ENCODE measurements at places on chromosomes 6 and 20. TPM values are rescaled to one million over a fixed set of nuclear protein-coding genes. Genes with fewer than 3 reads are reported as not detected.

The UBR2 gene
- total RNA-seq, result 37.1 TPM

The FOXP4 gene
- total RNA-seq, result 0.82 TPM

The RNF182 gene
- total RNA-seq, result 35.1 TPM

The FILIP1 gene
- 2.9 TPM for total RNA-seq

The ETV7 gene
- total RNA-seq, result not detected

The THBD gene
- total RNA-seq, result 1.2 TPM

The DLK2 gene
- 8.6 TPM for total RNA-seq

The ZBTB22 gene
- 27.3 TPM for total RNA-seq

The SSTR4 gene
- 0.41 TPM for total RNA-seq

The MUC21 gene
- total RNA-seq, result not detected

The SIGLEC1 gene
- total RNA-seq, result under 0.01 TPM

The CLPSL2 gene
- total RNA-seq, result not detected

The HSPA12B gene
- 2.4 TPM for total RNA-seq

The SF3B5 gene
- total RNA-seq, result 43.6 TPM

The RIPPLY2 gene
- total RNA-seq, result 21.6 TPM

GRCh38 chr6:133033263-133033662, 207.9 kb upstream of the EYA4 start:
- DNase-seq, result no peak

DNA sequence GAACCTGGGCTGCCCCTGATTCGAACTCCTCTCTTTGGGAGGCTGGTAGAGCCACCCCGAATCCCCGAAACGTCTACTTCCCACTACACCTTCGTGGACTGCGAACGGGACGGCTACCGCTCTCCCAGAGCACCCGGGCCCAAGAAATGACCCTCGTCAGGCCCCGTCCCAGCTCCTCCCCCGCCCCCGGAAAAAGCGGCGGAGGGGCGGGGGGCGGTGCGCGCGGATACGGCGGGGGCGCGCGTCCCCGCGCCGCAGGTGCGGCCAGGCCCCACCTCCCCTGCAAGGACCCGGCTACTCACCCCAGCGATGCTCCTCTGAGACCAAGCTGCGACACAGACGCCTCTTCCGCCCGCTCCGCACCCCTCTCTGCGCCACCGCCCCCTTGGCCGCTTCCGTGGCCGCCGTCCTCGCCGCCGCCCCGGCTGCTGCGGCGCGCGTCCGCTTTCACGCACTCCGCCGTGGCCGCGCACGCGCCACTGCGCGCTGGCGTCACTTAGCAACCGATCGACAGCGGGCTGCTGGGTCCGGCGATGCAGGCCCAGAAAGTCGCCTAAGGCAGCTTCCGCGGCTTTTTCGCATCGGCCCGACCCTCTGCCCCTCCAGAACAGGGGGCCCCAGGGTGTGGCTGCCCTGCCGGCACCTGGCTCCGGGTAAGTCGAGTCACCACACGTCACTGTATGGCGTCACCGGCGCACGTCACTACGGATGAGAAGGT, at the start of gene BTBD9:
Gene BTBD9, minus strand, starts transcription at position 432 of the 718 bp plus-strand sequence.
- peak; percentile 79 for DNase-seq

- DNase-seq, result no peak
Observed at GRCh38 chr20:3071610-3072529, at the start of gene OXT. Gene OXT, plus strand, starts transcription at chr20:3071620. Its CDS starts 36 bp downstream, at chr20:3071656.

DNA sequence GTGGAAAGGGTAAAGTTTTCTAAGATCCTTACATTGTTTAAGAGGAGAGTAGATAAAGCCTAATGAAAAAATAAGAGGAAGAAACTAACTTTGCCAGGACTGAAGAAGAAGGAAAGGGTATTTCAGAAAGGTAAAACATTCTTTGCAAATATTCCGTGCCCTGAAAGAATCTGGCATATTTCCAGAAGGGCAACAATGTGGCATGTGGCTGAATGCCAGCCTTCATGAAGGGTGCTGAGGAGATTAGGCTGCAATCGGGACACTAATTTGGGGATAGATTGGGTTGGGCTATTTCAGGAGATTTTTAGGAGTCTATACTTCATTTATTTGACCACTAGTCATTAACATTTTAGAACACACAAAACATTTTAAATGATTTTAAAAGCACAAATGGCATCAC, 16.2 kb upstream of the UFL1 start:
- DNase-seq, result no peak

- no peak for DNase-seq
Observed at GRCh38 chr6:3205913-3206312, 21.5 kb downstream of the TUBB2B start.

GRCh38 chr6:31952140-31952805, 6.4 kb downstream of the CFB start:
- DNase-seq, result peak; percentile 67

GRCh38 chr20:8078528-8078914, 53.5 kb upstream of the PLCB1 start:
- no peak for DNase-seq

- no peak for DNase-seq
Observed at GRCh38 chr6:121731381-121731780, 295.9 kb downstream of the GJA1 start.

DNA sequence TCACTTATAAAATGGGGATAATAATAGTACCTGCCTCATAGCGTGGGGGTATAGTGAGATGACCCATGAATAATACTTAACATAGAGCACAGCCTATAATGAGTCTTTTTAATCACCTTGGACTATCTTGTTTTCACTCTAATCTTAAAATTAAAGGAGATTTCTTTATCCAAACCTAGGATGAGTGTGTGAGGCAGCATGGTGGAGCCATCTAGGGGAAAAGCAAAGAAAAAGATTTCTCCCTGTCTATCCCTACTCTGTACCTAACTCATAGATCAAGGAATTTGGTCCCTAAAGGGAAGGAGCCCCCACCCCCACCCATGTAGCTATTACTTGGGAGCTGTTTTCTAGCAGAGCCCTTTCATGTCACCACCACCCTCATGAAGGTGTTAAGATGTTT, 45.2 kb upstream of the PAK5 start:
- no peak for DNase-seq

- DNase-seq, result no peak
Observed at GRCh38 chr6:159726255-159726917, 920 bp upstream of the WTAP start.

DNA sequence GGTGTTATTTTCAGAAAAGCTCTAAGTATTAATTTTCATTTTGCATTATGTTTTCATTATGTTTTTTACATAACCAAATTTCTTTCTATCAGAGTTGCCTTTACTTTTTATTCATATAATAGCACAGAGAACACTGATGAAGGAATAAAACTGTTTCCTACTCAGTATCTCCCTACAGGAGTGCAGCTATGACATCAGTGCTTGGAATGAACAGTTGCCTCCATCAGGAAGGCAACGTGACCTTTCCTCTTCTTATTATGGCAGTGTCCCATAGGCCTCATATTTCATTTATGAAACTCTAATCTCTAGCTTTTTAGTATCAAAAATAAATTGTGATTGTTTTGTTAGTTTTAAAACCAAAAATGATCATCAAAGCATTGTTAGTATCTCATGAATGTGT, 712.8 kb downstream of the CD109 start:
- DNase-seq, result no peak

GRCh38 chr6:151649835-151650234, 156.0 kb downstream of the CCDC170 start:
- DNase-seq, result no peak

- no peak for DNase-seq
Observed at GRCh38 chr6:159720708-159721107, 6.6 kb upstream of the WTAP start.

- DNase-seq, result no peak
Observed at GRCh38 chr6:41997456-41997855, 52.9 kb upstream of the TAF8 start.

- DNase-seq, result no peak
Observed at GRCh38 chr6:165769884-165770283, 106.8 kb upstream of the PDE10A start.

GRCh38 chr6:142702501-142703460, 242.2 kb downstream of the HIVEP2 start:
- DNase-seq, result no peak

GRCh38 chr6:170247178-170247701, 43.6 kb downstream of the DLL1 start:
- no peak for DNase-seq

DNA sequence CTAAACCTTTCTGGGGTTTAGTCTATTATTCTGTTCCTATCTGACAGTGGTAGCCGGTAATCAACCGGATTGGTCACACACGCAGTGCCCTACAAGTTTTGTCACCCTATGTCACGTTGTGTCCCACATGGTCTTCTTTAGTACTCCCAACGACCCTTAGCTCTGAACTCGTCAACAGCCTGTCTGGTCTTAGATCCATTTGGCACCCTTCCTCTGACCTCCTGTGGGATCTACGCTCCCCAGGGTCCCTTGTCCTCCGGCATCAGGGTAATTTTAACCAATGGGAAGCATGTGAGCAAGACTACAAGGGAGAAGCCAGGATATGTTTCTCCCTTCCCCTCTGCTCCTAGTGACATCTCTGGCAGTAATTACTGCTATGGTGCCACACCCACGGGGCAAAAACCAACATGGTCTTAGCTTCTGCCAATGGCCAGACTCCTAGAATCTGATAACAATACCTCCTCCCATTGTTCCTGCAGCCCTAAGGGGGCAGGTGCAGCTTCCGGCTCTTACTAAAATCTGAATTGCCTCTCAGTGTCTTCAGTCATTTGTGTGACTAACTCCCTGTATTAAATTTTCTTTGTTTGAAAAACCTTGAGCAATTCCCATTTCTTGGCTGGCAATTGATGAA, 56.6 kb downstream of the MAFB start:
- no peak for DNase-seq

- no peak for DNase-seq
Observed at GRCh38 chr20:8292793-8293192, 160.7 kb downstream of the PLCB1 start.

DNA sequence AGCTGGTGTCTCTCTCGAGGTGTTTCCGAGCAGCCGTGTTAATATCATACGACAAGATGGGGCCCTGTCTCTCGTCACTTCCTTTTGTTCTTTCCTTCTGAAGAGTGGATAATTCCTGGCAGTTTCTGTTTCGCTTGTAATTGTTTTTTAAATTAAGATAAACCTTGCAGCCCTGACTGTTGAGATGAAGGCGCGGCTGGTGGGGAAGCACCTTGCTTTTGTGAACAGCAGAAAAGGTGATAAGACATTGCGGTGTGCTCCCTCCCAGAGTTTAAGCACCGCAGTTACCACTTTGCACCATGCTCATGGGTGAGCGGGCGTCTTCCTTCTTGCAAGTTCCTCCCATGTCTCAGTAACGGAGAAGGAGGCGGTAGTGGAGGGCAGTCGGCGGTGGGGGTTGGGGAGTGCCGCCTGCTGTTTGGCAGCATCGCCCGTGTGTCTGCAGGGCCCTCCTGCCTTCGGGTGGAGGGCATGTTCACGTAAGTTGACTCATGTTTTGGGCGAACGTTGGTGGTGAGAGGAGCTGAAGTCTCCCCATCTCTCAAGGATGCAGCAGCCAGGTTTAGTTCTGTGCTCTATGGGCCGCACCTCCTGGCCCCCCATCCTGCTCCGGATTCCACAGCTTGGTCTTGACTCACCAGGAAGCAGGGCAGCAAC, 345.9 kb downstream of the TAF4 start:
- no peak for DNase-seq

GRCh38 chr6:163635731-163636364, 221.3 kb downstream of the QKI start:
- DNase-seq, result no peak

- no peak for DNase-seq
Observed at GRCh38 chr6:30640481-30640880, 6.5 kb upstream of the C6orf136 start.

GRCh38 chr6:145060714-145061113, 674.6 kb downstream of the EPM2A start:
- DNase-seq, result no peak

- no peak for DNase-seq
Observed at GRCh38 chr6:100427452-100427851, 37.3 kb downstream of the SIM1 start.

DNA sequence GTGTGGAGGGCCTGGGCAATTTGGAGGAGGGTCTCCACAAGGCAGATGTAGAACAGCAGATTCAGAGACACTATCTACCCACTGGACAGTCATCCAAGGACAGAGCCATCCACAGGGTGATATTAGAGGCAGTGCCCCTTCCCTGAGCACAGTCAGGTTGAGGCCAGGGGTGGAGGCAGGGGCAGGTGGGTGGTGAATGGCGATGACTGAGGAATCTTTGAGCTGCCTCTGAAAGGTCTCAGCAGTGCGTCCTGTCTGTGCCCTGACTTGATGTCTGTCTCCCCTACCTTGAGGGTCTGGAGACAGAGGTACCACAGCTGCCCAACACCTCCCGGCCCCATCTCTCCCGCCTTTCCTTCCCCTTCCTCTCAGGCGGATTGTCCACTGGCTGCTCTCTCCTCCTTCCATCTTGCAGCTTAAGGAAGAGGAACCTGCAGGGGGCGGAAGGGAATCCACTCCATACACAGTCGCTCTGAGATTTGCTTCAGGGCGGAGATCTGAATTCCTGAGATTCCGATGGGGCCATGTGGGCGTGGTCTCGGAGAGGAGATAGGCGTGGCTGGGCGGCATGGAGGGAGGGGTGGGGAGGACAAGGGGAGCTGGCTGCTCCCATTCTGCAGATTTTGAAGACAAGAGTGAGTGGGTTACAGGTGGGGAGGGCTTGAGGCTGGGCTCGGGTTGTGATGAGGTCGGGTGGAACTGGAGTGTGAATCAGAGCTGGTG, 1.7 kb downstream of the MUCL3 start:
- no peak for DNase-seq

DNA sequence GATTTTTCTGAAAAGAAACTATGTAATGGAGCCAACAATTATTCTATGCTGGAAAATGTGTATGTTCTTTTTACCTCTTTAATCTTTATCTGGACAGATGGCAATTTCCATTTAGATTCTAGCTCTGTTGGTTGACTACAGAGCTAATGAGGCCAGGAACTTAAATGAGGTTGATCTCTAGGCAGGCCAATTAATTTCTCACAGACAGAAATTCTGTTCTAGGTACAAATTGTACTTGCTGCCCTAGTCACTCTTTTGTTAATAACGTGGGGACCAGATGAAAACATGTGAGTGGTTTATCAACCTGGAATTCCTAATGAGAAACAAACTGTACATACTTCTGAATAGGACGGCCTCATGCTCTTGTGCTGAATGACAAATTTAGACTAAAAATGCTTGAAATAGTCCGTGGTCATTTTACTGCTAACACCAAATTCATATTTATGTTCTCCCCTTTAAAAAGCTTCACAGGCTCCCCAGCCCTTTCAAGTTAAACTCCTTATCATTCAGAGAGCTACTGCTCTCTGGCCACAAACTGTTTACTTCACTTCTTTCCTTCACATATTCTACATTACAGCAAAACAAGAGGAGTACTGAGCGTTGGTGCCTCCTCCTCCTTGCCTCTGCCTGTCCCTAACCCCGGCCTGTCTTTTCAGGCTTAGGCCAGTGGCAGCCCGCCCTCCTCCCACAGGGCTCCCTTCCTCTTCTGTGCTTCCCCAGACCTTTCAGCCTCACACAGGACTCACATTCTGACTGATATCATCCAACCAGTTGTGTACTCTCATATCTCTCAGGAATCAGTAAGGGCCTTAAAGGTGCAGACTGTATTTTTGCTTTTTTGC, 41.4 kb downstream of the DTNBP1 start:
- no peak for DNase-seq

- DNase-seq, result no peak
Observed at GRCh38 chr6:107466062-107466461, 6.7 kb upstream of the PDSS2 start.
